Globus pallidus (tissue), 1 donor: ENCODE measurements at places on chromosomes 3 and 15.

DNA sequence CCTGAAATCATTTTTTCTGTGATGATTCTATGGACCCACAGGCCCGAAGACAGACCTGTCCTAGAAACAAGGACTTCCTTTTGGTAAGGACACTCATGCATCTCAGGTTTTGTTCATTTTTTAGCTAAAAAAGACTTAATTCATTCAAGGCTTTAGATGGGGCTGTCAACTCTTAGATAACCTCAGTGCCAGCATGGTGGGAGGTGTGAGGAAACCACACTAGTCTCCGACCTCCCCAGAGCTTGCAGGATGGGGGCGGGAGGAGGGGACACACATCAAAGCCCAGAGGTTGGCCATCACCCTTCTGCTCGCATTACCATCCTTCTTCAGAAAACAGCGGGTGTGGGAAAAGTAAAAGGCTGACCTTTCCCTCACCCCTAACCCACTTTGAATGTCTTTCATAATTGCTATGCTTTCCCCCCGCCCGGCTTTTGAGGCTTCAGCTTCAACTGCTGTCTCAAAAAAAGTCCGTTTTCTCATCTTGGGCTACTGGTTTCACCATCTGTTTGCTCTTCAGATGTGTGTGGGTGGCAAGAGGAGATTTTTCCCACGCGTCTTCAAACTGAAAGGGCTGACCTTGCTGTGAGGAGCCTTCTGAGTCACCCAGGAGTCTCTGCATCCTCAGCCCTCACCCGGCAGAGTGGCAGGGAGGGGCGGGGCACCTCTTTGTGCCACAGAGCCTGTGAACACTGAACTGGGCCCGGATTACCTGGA is 27.6 kb upstream of the CXCR6 start:
- DNase-seq: no peak

GRCh38 chr3:109683746-109684145 is 346.4 kb upstream of the DPPA4 start:
- DNase-seq: no peak

DNA sequence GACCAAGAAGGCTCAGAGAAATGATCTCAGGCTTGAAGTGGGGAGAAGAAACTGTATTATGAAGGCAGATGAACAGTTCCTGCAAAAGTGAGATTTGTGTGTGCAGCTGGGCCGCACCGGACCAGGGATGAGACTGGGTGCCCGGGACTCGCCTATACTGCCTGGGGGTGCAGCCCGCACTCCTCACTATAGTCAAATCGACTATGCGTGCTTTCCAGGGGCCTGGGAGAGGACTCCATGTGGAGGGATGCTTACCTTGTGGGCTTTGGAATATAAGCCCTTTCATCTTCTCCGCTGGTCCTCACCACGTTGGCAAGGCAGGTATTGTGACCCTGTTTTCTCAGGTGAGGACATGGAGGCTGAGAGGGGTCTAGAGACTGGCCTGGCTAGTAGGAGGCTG is 32.9 kb upstream of the APOD start:
- no peak for DNase-seq

GRCh38 chr3:71694358-71694999 is 30.7 kb downstream of the EIF4E3 start:
- DNase-seq: no peak

DNA sequence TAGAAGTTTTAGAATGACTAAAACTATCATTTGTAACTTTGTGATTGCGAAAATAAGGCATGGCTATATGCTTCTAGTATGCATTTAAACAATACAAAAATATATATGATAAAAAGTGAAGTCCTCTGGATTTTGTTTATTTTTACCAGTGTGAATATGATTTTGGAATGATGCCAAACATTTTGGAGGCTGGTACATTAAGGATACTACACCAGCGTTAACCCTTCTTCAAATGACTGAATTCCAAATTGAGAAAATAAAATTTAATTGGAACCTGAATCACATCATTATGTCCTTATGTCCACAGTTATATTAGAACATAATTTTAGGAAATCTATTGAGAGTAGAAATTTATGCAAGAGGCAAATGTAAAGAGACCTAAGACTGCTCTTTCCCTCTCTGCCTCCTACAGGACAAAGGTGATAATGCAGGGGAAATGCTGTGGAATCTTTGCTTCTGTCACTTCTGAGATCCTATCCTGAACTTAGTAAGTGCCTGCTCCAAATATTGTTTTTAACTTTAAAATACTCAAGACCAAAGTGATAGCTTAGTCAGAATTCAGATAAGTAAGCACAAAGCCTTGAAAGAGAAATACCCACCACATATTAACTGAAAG is 121.1 kb upstream of the NANOGP8 start:
- DNase-seq: no peak

- no peak for DNase-seq
Observed at GRCh38 chr3:29370476-29371420, 89.9 kb downstream of the RBMS3 start.

DNA sequence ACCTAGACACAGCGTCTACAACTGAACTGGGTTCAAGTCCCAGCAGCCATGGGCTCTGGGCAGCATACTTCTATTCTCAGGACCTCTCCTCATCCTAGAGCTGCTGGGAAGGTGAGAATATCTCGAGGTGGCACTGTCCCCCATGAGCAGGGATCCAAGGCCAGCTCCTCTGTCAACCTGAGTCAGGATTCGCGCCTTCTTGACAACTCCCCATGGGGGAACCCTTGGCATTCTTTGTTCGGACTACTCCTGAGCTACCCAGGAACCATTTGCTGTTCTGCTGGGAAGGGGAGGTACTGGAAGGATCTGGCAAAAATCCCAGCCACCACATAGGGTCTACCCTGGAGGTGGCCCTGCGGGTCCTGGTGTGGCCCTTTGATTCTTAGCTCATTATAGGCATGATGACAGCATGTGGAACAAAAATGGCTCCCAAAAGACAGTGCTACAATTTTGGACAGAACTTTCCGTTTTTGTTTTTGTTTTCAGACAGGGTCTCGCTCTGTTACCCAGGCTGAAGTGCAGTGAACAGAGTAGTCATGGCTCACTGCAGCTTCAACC is 22.3 kb downstream of the PLXNB1 start:
- no peak for DNase-seq

- DNase-seq: no peak
Observed at GRCh38 chr3:104133630-104134029, 1233.1 kb upstream of the ALCAM start.

- DNase-seq: no peak
Observed at GRCh38 chr3:188054541-188054940, 99.4 kb upstream of the LPP start.

DNA sequence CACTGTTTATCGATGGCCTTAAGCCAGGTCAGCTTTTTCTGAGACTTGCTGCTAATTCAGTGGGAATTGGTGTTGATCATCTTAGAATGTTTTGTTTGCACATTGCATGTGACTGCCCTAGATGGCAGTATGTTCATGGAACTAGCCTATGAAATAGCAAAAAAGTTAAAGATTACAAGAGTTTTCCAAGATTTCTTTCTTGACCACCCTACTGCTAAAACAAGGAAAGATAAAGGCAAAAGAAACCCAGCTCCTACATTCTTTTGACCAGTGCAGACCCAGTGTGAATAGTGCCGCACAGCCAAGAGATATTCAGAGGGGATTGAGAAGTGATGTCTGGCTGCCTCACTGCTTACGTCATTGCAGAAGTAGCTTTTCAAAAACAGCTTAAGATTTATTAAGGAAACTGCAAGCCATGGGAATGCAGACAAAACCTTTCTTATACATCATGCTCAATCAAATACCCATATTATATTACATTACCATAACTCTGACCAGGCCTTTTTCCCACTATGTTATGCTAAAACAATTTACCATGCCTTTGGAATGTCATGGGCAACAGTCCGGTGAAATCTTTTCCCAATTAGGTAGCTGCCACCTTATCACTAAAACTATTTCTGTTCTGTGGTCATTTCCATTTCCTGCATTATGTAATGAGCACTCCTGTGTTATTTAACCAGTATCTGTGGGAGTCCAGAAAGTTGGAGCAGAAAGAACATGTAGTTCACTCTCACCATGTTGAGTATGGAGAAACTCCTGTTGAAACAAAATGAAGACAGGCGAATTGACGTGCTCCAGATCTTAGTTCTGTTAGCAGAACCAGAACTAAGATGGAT is 6.0 kb downstream of the PHLDB2 start:
- DNase-seq: no peak

GRCh38 chr3:37987315-37987697 is 3.3 kb upstream of the VILL start:
- DNase-seq: no peak
